GOT3 (cell line): ENCODE measurements at places on chromosomes 3 and 15.

DNA sequence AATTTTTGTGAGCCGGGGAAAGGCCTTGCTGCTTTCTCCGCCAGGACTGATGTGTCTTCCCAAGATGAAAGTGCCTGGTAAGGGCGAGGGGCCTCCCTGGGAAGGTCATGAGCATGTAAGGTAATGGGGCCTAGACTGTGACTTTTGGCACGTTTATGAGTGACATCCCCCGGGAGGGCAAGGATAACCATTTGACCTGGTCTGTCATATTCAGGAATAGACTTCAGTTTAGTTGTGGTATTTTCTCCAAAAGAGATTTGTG lies 631 bp upstream of the CNBP start:
- DNase-seq: no peak

DNA sequence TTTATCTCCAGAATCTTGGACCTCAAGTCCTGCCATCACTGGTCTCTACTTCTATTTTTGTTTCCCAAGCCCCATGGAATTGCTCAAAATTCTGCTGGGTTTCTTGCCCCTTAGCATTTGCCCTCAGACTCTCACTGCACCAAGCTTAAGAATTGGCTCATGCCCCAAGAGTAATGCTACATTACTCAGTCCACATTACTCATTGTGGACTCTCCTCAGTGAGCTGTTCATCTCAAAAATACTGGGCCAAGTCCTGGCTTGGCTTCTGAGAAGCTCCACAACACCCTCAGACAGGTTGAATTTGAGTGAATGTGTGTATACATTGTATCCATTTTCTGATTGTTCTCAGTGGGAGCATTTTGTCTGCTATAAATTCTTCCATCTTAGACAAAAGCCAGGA lies 364.4 kb upstream of the ARHGEF26 start:
- DNase-seq: no peak

DNA sequence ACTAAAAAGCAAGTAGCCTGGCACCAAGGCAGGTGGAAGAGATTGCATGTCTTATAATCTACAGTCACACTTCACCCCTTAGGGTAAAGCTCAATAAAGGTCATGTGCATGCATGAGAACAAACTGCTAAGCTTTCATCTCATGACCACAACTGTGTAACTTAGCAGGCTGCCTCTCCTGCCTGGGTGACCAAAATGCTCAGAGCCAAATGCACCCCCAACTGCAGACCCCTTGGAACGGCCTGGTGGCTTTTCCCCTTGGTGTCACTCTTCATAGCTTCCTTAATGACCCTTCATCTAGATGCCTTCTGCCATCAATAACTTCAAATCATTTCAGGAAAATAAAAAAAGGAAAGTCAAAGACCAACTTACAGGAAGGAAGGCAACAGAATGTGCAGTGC lies 88.1 kb downstream of the ADAMTS17 start:
- no peak for DNase-seq

DNA sequence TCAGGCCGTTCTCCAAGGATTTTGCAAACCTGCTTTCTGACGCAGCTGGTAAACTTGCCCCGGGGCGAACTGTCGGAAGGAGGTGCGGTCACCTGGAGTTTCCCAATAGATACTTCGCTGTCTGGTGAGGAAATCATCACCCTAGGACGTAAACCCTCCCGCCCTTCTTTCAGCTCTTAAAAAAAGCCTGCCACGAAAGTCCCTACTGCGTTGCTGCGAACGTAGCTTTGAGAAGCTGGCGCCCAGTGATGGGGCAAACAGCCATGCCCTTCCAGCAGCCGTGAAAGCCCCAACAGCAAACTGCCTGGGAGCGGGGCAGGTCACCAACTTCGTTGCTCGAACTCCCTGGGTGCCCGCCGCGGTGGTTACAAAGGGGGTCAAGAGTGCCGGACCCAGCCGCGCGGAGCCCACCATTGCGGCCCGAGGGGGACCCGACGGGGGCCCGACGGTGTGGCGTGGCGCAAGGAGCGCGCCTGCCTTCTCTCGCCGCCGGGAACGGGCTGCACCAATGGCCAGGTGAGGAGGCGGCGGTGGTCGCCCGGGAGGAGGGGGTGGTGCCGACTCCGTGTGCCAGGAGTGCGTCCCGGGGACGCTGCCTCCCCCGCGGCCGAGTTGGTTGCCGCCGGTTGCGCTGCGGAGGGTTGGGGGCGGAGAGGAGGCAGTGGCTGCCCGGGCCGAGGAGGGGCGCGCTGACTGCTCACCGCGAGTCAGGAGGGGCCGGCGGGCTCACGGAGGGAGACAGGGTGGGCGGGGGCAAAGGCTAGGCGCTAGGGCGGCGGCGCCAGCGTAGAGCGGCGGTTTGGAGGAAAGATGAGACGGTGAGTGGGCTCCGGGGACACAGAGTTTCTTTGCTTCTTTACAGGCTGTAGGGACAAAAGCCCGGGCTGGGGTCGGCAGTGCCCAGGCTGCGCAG lies at the start of gene PHLDB2:
PHLDB2 (plus strand) TSS at position 205 of the 913 bp plus-strand sequence. CDS start 24,813 bp downstream, outside the sequence.
- no peak for DNase-seq

- no peak for DNase-seq
These were observed 114.3 kb downstream of the PPM1L start for GRCh38 chr3:160870327-160870726.

GRCh38 chr3:159627229-159627628 lies 361.4 kb upstream of the IL12A start:
- DNase-seq: no peak

- DNase-seq: no peak
These were observed 165.2 kb downstream of the PGPEP1L start for GRCh38 chr15:98842192-98842972.

- DNase-seq: no peak
These were observed 47.3 kb downstream of the CLDN11 start for GRCh38 chr3:170465955-170466354.

DNA sequence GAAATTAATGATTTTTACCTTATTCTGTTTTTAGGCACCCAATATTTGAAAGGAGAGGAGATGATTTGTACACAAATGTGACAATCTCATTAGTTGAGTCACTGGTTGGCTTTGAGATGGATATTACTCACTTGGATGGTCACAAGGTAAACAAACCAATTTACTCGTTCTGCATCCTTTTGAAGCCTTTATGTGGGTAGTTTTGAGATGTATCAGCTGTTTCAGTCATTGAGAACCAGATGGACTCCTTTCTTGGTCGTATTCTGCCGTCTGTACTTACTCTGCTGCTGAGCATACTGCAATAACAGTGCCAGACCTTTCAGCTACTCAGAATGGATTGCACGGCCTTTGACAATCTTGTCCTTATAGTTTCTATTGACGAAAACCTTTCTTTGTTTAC lies 13.3 kb downstream of the DNAJB11 start:
- no peak for DNase-seq

- no peak for DNase-seq
These were observed 274.5 kb upstream of the LRTM1 start for GRCh38 chr3:55202326-55202725.

DNA sequence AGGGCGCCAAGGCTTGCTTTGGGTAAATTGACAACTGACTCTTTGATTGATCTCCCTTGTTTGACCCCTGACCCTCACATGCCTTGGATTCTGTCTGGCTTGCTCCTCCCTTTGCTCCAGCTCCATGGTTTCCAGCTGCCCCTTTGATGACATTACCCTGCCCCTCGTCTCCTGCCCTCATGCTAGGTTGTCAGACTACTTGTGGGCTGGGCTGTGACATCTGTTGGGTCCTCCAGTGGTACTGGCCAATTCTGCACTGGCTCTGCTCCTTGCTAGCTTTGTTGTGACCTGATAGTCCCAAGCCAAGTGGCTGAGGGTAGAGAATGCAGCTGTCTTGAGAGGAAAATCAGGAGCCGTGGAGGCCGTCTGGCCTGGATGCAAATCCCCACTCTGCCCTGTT lies 6.2 kb downstream of the THSD4 start:
- DNase-seq: no peak

GRCh38 chr3:64105816-64106215 lies 82.5 kb upstream of the PSMD6 start:
- DNase-seq: no peak

DNA sequence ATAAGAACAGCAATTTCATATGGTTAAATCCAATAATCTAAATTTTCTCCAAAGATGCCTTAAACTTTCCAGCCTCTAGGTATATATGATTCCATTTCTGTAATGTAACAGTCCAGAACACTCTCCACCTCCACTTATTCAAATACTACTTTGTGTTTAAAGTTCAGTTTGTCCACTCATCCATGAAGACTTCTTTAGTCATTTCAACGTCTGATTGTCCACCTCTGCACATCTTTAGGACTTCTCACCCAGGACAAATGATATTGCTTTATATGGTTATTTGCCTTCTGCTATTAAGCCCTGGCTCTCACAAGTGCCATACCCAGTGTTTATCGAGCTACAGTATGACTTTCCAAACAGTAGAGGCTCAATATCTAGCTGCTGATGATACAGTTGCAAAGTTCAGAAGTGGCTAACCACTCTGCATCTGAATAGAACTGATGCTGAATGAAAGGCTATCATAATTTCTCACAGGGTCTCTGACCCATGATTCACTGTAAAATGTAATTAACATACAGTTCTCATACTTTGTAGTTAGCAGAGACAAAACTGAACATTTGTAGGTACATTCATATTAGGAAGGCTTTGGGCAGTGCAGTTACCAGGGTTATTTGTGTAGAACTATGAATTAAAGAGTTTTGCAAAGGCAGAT lies 93.7 kb upstream of the MBNL1 start:
- no peak for DNase-seq

GRCh38 chr3:155704771-155705559 lies 39.9 kb downstream of the PLCH1 start:
- DNase-seq: no peak

DNA sequence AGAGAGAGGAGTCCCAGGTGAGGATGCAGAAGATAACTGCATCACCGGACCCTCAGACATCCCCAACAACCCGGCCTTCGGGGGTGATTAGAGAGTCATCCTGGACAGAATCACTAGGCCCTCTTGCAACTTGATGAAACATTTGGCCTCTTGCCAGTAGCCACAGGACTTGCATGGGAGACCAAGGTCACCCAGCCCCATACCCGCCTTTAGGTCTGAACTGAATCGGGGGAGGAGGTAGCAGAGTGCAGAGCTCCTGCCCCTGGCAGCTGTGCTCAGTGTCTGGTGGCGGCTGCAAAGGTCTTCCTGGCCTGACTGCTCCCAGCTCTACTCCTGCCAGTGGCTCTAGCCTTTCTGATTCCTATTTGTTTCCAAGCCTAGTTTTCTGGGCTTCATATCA lies 12.4 kb downstream of the PIF1 start:
- DNase-seq: no peak

DNA sequence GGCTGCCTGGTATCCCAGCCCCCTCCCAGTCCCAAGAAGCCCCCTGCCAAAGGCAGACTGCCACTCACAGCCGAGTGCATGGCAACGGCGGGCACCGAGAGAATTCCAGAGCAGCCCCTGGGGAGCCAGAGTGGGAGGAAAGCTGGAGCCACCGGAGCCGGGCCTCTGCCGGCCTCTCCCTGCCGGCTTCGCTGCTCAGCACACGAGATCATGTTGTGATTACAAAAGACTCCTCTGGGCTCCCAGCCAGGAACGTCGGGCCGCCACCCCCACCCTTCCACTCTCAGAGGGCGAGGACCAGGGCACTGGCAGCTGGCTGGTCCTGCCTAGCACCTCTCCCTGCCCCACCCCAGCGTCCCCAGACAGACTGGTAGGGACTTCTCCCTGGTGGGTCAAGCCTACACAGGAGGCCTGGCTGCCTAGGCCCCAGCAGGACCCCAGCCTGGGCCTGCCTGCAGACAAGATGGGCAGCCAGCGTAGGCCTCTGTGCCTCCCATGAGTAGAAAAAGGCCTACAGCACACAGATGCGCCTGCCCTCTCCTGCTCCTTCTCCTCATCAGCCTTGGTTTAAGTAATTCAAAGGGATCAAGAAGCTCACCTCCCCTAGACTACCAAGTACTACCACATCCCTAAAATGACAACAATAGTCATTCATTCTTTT lies at the start of gene CCDC9B:
CCDC9B (minus strand) TSS at position 200 of the 661 bp plus-strand sequence; CDS start at position 80, 120 bp downstream.
- peak; percentile 51 for DNase-seq

DNA sequence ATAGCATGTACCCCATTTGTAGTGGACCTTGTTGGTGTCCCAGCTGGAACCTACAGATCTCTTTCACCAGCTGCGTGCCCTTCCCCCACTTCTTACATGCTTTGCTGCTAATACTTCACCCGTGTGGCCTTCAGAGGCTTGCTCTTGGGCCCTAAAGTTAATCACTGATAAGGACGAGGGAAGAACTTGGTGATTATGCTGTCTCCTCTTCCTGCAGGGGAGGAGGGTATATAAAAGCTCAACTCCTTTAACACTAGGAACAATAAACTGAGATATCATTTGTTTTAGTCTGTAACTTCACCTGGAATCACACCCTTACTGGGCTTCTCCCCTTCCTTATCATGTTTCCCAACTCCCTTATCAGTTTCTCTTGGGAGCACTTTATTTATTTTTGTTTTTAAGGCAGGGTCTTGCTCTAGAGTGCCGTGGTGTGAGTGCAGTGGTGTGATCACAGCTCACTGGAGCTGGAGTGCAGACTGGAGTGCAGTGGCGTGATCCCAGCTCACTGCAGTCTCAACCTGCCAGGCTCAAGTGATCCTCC lies 43.2 kb upstream of the PIK3R4 start:
- no peak for DNase-seq
